ENCODE measurements at places on chromosomes 7 and 10.
A peak's percentile ranks its signal among the peaks of the same experiment; 100 is the strongest.

GRCh38 chr7:139471740-139472353 is 11.6 kb downstream of the KLRG2 start:
- DNase-seq = no peak

- DNase-seq = peak; percentile 8
Observed at GRCh38 chr10:102009801-102010425, 46.1 kb downstream of the ARMH3 start.

- DNase-seq = peak; percentile 32
Observed at GRCh38 chr7:100430493-100431285, 1.1 kb downstream of the MEPCE start.

DNA sequence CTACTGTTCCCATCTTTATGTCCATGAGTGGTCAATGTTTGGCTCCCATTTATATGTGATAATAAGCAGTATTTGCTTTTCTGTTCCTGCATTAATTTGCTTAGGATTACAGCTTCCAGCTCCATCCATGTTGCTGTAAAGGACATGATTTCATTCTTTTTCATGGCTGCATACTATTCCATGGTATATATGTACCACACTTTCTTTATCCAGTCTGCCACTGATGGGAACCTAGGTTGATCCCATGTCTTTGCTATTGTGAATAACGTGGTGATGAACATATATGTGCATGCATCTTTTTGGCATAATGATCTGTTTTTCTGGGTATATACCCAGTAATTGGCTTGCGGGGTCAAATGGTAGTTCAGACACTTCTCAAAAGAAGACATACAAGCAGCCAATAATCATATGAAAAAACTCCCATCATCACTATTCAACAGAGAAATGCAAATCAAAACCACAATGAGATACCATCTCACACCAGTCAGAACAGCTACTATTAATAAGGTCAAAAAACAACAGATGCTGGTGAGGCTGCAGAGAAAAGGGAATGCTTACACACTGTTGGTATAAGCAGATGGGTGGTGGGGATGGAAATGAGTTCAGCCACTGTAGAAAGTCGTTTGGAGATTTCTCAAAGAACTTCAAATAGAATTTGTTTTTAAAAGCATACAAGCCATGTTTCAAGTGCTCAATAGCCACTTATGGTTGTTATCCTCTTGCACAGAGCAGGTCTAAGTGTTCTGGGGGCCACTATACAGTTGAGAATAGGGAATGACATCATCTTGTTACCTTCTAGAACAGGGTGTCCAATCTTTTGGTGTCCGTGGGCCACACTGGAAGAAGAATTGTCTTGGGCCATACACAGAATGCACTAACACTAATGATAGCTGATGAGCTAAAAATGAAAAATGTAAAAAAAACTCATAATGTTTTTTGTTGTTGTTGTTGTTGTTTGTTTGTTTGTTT is 23.2 kb upstream of the SDK1 start:
- no peak for DNase-seq

DNA sequence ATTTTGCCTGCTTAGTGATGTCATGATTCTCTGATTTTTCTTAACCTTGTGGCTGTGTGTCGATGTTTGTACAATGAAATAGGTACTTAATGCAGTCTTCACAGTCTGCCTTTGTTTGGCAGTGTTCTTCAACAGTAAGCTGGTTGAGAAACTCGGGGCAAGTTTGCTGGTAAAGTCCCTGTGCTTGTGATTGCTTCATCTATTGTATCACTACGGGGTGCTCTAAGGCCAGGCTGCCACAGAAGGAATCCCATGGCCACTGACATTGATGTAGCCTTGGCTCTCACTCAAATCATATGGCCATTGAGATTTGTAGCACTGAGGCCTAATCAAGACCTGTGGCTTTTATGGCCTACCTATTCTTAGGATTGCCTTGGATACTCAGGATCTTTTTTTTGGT is 33.5 kb upstream of the PRSS37 start:
- DNase-seq = no peak

DNA sequence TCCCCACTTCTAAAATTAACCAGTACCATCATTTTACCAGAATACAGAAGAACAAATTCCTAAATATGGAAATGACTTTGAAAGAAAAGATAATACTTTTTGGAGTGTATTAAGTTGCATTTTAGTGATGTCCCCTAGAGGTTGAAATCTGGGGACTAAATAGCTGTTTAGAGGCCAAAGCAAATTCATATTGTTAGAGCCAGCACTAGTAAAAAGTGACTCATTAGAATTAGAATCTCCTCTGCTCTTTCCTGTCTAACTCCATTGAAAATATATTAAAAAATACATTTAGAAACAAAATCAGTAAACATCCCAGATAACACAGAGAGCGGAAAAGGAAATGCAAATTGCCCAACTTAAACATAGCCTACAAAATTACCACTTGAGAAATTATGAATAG is 1189.6 kb upstream of the C7orf33 start:
- no peak for DNase-seq
